ENCODE measurements at places on chromosomes 6 and 20.

GRCh38 chr6:65126667-65127066, 580.4 kb downstream of the EYS start:
- no peak for DNase-seq

DNA sequence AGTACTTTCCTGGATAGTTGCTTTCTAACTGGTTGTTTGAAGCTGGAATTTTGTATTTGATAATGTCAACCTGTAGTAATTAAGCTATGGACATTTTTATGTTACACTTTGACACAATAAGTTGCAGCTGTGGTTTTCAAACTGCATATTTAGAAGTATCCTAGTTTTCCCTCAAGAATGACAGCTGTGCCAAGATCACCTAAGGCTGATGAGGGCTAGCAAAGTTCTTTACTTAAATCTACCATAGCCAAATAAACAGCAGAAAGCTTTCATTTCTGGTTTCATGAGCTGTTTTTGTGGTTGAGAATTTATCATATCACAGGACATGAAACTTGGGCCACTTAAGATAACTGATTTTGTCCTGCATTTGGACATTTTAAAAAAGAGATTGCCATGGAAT, 30.6 kb downstream of the FAM229B start:
- DNase-seq, result no peak

DNA sequence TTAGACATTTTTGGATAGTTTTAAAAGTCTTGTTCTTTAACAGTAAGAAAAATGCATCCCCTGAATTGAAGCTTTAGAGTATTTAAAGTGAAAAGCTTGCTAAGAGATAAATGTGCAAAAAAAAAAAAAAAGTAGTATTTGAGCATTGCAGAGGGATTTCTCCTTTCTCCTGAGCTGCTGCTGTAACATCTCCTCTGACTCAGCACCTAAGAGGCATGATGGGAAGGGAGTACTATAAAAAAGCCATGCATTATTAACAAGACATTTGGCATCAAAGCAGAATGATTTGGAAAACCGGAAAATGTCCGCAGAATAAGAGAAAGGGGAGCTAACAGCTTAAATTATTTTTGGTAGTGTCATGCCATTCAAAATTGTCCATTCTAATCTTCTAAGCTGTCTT, 27.9 kb downstream of the B4GALT5 start:
- DNase-seq, result no peak

DNA sequence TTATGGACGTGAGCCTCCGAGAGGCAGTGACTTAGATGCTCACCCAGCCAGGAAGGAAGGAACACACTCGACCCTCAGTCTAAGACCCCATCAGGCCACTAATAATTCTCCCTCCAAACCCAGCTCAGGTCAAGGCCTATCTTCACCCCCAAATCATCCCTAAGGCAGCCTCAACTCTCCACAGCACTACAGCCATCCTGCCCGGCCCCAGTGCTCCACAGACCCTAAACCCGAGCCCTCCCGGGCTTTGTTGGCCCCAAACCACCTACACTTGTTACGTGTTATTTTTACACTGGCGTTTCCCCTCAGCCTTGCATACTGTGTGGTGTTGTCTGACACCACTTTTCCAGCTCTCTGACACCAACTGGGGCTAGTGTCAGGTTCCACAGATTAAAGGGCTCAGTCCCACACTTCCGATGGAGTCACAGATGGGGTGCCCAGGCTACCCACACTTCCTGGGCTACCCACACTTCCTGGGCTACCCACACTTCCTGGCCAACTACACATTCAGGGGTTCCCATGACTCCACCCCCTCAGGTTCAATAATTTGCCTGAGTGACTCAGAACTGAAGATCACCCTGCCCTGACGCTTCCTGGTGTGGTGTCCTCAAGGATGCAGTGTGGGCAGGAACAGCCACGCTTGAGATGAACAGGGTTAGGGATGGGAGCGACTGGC, 25.3 kb downstream of the RBCK1 start:
- DNase-seq, result peak; percentile 17

DNA sequence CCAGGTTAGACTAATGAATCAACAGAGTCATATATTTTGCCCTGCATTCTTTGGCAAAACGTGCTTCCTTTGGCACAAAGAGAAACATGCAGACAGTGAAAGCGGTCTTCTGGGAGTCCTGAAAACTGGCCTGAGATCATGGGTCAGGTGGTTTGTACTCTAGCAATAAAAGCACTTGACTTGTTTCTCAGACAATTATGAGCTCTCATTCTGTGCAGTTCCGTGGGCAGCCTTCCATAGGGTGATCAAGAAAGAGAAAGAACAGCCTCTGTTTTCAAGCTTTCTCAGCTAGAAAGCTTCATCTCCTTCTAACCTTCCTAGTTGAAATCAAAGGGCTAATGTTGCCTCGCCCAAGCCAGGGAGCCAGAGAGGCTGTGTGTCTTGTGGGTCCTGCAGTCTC, 62.7 kb upstream of the ISM1 start:
- no peak for DNase-seq

GRCh38 chr6:100833972-100834574, 47.1 kb downstream of the ASCC3 start:
- DNase-seq, result no peak

DNA sequence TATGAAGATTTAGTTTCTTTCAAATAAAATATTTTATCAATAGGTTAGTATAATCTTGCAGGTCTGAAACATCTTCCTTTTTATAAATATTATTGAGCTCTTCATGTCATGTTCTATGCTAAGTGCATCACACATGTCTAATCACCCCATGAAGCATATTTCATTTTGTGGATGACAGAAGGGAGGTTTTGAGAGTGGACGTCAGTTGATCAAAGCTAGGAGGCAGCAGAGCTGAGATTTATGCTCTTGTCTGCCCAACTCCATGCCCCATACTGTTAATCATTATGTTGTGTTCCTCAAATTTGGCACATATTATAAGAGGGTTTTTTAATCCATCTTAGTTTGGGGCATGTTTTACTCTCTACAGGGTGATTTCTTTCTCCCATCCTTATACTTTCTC, 22.7 kb downstream of the DSE start:
- no peak for DNase-seq

GRCh38 chr20:10178727-10179313, 39.8 kb upstream of the SNAP25 start:
- DNase-seq, result no peak

DNA sequence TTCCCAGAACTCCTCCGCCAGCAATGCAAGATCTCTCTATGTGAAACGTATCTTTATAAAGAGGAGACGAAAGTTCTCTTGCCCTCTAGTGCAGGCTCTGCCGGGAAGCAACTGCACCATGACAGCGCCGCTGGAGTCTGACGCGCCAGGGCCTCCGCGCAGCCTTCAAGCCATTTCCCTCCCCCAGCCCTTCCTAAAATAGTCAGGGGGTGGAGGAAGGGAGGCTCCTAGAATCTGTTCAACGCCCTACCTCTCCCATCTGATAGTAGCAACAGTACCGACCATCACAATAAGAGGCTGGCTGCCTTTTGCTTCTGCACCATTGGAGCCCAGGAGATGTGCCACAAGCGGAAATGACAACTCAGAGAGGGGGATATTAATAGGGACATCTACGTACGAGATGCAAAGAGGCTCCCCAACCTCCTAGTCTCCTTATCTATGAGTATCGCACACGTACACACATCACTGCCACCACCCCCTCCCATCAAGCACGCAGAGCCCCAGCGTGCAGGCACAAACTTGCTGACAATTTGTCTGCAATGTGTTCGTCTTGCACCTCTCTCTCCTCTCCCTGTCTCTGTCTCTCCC, 1.0 kb downstream of the SYNE1 start:
- no peak for DNase-seq

DNA sequence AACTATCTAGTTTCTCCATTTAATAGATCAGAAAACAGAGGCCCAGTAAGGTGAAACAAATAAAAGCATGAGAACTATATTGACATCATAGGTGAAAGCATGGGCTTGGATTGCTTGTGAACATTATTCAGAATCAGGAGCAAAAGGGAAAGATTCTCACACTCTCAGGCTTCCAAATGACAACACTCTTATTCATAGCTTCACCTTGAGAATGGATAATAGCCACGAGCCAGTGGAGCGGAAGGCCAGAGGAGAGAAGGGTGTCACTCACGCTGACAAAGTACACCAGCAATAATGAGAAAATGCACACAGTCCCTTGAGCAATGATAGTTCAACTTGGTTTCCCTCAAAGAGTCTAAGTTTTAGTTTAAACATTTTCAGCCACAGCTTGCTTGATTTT, 339.0 kb downstream of the TPBG start:
- DNase-seq, result no peak

DNA sequence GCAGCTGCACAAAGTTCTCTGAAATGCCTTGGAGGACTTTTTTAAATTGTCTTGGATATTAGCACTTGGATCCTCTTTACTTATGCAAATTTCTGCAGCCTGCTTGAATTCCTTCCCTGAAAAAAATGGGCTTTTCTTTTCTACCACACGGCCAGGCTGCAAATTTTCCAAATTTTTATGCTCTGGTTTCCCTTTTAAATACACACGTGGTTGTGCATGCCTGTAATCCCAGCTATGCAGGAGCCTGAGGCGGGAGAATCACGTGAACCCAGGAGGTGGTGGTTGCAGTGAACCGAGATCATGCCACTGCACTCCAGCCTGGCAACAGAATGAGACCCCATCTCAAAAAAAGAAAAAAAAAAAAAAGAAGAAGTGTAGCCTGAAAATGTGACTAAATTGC, 76.1 kb upstream of the PRND start:
- no peak for DNase-seq
